ENCODE measurements at places on chromosomes 5 and 9.

- H3K27ac ChIP-seq = no peak overlapping the region
- no peaks in the 10 kb centered on the region for H3K36me3 ChIP-seq
- no peak overlapping the region for H3K4me3 ChIP-seq
- no peaks in the 10 kb centered on the region for H3K4me1 ChIP-seq
- no peaks in the 10 kb centered on the region for H3K27me3 ChIP-seq
- no peak for DNase-seq
These were observed 334.0 kb downstream of the ASTN2 start for GRCh38 chr9:117080765-117081390.

DNA sequence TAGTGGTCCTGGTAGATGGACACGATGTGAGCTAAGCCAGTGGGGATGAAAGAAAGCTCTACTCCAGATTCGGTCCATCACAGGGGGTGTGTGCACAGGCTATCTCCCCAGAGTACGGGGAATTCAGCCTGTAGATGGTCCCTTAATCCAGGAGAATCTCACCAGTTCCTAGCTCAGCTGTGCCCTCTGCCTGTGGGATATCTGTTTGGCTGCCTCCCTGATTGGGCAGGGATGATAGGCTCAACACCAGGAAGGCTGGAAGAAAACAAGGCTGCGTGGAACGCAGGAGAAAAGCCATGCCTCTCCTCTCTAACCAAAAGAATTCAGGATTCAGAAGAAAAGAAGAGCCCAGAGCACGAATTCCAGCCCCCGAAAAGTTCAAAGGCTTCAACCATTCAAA is 40.9 kb downstream of the VLDLR start:
- H3K27me3 ChIP-seq = no peaks in the 10 kb centered on the region
- no peak overlapping the region for H3K27ac ChIP-seq
- no peaks in the 10 kb centered on the region for H3K4me1 ChIP-seq
- no peak overlapping the region for H3K4me3 ChIP-seq

GRCh38 chr5:87195104-87195591 is 72.5 kb upstream of the RASA1 start:
- H3K36me3 ChIP-seq = no peaks in the 10 kb centered on the region
- DNase-seq = no peak
- no peaks in the 10 kb centered on the region for H3K27me3 ChIP-seq
- no peak overlapping the region for H3K4me3 ChIP-seq
- no peaks in the 10 kb centered on the region for H3K4me1 ChIP-seq

DNA sequence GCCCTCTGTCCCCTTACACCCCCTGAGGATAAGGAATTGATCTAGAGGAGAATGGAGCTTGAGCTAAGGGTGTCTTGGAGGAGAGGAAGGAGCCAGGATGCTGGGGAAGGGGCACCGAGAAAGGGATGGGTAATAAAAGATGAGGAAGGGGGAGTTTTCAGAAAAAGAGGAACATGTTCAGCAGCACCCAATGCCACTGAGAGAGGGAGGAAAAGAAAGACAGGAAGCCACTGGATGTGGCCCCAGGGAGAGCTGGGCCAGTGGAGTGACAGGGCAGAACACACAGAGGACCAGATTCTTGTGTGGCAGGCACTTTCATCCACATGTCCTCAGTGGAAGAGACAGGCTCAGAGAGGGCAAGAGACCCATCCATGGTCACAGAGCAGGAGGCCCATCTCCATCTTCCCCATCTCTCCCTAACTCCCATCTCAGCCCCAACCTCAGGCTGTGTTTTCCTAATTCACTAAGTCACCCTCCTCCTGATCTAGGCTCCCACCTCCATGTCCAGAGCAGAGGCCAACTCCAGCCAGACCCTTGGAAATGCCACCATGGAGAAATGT is 7.2 kb downstream of the PFN3 start:
- H3K27me3 ChIP-seq = peaks cover 17% of the 10 kb centered on the region
- no peak overlapping the region for H3K4me3 ChIP-seq
- no peaks in the 10 kb centered on the region for H3K36me3 ChIP-seq
- peaks cover 18% of the 10 kb centered on the region for H3K4me1 ChIP-seq

- H3K4me3 ChIP-seq = no peak overlapping the region
- no peak overlapping the region for H3K27ac ChIP-seq
- H3K27me3 ChIP-seq = no peaks in the 10 kb centered on the region
- no peak for DNase-seq
These were observed 1314.1 kb upstream of the C9orf72 start for GRCh38 chr9:28887188-28887884.

DNA sequence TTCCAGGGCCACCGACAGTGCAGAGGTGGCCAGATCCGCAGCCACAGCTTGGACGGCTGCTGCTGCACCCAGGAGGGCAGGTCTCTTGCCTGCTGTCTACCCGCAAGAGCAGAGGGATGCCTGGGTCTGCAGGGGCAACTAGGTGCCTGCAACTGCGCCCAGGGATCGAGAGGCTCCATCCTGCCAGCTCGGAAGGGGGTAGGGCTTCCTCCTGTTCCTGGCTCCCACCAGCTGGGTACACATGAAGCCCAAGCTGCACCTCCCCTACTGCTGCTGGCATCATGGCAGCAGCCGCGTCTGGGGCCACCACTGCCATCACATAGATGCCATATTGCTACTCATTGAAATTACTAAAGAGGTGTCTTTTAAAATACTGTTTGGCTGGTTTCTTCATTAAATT is 12.7 kb upstream of the PRR16 start:
- H3K4me1 ChIP-seq = no peaks in the 10 kb centered on the region
- no peaks in the 10 kb centered on the region for H3K27me3 ChIP-seq
- no peak for DNase-seq
- no peak overlapping the region for H3K4me3 ChIP-seq
- no peak overlapping the region for H3K27ac ChIP-seq

DNA sequence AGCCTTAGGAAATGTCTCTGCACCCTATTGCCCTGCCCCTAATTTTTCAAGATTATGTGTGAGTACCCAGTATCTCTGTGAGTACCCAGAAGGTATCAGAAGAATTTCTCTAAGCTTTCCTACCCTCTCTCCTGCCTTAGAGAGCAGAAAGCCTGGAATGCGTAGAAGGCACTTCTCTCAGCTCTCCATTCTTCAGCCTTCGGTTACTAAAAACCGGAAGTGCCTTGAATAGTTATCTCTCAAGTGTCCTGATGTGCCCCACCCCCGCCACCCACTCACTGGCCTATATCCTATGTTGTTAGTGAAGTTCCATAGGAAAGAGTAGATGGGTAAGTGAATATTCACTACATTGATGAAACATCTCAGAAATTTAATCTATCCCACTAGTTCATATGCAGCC is 210.7 kb upstream of the CDH10 start:
- no peak overlapping the region for H3K4me3 ChIP-seq
- DNase-seq = no peak
- no peak overlapping the region for H3K27ac ChIP-seq
- H3K4me1 ChIP-seq = no peaks in the 10 kb centered on the region
- no peaks in the 10 kb centered on the region for H3K36me3 ChIP-seq

- no peak overlapping the region for H3K4me3 ChIP-seq
- peaks cover 43% of the 10 kb centered on the region for H3K4me1 ChIP-seq
- H3K36me3 ChIP-seq = no peaks in the 10 kb centered on the region
- DNase-seq = no peak
- H3K27ac ChIP-seq = peak overlapping the region; percentile 84
- no peaks in the 10 kb centered on the region for H3K27me3 ChIP-seq
These were observed 88.9 kb downstream of the LIFR start for GRCh38 chr5:38467353-38468040.

- H3K4me3 ChIP-seq = no peak overlapping the region
- H3K4me1 ChIP-seq = no peaks in the 10 kb centered on the region
- no peaks in the 10 kb centered on the region for H3K36me3 ChIP-seq
These were observed 191.6 kb upstream of the CTNND2 start for GRCh38 chr5:12095808-12096281.

- no peak for DNase-seq
- no peaks in the 10 kb centered on the region for H3K36me3 ChIP-seq
- no peak overlapping the region for H3K27ac ChIP-seq
- H3K27me3 ChIP-seq = no peaks in the 10 kb centered on the region
- H3K4me3 ChIP-seq = no peak overlapping the region
- H3K4me1 ChIP-seq = peaks cover 1% of the 10 kb centered on the region
These were observed 179.9 kb downstream of the PCSK1 start for GRCh38 chr5:96253140-96253539.

DNA sequence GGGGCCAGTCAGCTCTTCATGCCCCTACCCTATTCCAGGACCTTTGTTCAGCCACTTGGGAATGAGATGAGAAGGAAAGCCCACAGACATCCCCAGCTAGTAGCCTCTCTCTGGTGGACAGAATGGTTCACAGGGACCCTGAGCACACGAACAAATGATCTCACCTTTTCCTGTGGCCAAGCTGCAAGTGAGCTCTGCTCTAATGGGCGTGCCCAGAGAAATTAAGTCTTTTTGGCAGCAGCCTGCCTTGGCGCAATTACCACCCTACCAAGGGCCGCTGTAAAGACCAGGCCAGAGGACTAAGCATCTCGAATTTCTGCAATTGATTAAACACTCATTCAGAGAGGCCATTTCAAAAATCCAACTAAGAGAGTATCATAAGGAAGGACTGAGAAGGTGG is 56.0 kb downstream of the WHRN start:
- no peaks in the 10 kb centered on the region for H3K27me3 ChIP-seq
- H3K27ac ChIP-seq = no peak overlapping the region
- H3K4me1 ChIP-seq = no peaks in the 10 kb centered on the region
- no peaks in the 10 kb centered on the region for H3K36me3 ChIP-seq

DNA sequence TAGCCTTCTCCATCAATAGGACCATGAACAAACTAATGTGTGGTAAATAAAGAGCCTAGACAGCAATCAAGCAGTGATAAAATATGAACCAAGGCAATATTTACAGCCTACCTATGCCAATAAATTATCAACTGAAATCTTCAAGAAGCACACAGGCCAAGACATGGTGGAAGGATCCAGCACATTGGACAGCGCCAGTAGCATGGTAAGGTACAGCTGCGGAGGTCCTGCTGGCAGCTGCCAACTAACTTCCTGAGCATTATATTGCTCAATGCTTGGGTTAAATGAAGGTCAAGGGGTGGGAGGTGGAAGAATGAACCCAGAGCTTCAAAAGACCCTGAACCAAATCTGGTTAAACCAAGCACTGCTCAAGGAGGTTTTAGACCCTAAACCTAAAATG is 16.5 kb upstream of the SPDL1 start:
- H3K4me3 ChIP-seq = no peak overlapping the region
- no peaks in the 10 kb centered on the region for H3K27me3 ChIP-seq
- no peaks in the 10 kb centered on the region for H3K36me3 ChIP-seq

DNA sequence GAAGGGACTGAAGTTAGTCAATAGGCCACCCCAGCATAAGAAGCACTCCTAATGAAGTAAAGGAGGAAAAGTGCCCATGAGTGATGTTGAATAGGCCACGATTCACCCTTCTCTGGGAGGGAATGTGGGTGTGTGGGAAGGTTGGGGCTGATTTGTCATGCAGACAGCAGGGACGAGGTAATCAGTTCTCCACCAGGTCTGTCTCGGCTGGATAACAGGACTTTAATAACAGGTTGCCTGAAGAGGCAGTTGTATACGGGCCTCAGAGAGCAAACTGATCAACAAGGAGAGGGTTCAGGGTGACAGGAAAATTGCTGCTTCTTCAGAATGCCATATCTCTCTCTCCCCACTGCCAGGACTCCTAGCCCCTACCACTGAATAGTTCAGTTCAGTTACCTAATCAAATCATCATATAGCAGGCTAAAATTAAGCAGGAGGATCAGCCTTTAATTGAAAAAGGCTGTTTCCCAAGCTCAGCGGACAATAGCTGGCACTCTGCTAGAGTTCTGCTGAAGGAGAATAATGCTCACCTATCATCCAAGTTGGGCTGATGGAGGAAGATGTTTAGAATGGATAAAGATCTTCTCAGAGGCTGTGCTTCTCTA is 43.6 kb upstream of the SMIM32 start:
- H3K36me3 ChIP-seq = no peaks in the 10 kb centered on the region
- H3K4me1 ChIP-seq = no peaks in the 10 kb centered on the region
- DNase-seq = no peak
- peaks cover 1% of the 10 kb centered on the region for H3K27me3 ChIP-seq
- H3K4me3 ChIP-seq = no peak overlapping the region
- H3K27ac ChIP-seq = no peak overlapping the region

GRCh38 chr5:82734347-82734746 is 342.8 kb downstream of the TMEM167A start:
- no peak overlapping the region for H3K4me3 ChIP-seq
- H3K27ac ChIP-seq = no peak overlapping the region
- H3K4me1 ChIP-seq = no peaks in the 10 kb centered on the region
- DNase-seq = no peak
- H3K27me3 ChIP-seq = no peaks in the 10 kb centered on the region
- no peaks in the 10 kb centered on the region for H3K36me3 ChIP-seq

GRCh38 chr5:32499261-32499660 is 54.7 kb upstream of the ZFR start:
- no peak overlapping the region for H3K4me3 ChIP-seq
- H3K4me1 ChIP-seq = peaks cover 4% of the 10 kb centered on the region
- DNase-seq = no peak
- no peaks in the 10 kb centered on the region for H3K36me3 ChIP-seq

DNA sequence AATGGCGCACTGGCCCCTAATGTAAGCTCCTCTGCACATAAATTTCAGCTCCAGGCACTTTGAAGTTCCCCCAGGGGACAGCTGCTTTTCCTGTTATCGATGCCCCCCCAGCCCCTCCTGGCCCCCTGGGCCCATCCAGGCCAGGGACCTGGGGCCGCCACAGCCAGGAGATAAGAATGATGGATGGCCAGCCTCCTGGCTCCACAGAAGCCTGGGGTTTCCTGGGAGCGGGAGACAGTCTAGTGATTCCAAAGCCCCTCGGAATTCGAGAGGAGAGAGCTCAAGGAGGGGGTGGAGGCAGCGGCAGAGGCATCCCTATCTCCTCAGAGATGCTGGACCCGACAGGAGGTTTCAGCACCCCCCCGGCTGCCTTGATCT is 98.4 kb upstream of the HAND1 start:
- H3K36me3 ChIP-seq = no peaks in the 10 kb centered on the region
- peaks cover 17% of the 10 kb centered on the region for H3K27me3 ChIP-seq
- H3K4me1 ChIP-seq = no peaks in the 10 kb centered on the region
- no peak overlapping the region for H3K27ac ChIP-seq
- H3K4me3 ChIP-seq = no peak overlapping the region

- H3K36me3 ChIP-seq = no peaks in the 10 kb centered on the region
- H3K4me3 ChIP-seq = no peak overlapping the region
- no peaks in the 10 kb centered on the region for H3K4me1 ChIP-seq
- H3K27ac ChIP-seq = no peak overlapping the region
- no peaks in the 10 kb centered on the region for H3K27me3 ChIP-seq
These were observed 298.0 kb upstream of the PTPRD start for GRCh38 chr9:10910779-10911178.

- DNase-seq = no peak
- no peak overlapping the region for H3K27ac ChIP-seq
- H3K36me3 ChIP-seq = no peaks in the 10 kb centered on the region
- peaks cover 14% of the 10 kb centered on the region for H3K4me1 ChIP-seq
- H3K4me3 ChIP-seq = no peak overlapping the region
These were observed 34.2 kb downstream of the ADAMTS2 start for GRCh38 chr5:179311091-179311470.

DNA sequence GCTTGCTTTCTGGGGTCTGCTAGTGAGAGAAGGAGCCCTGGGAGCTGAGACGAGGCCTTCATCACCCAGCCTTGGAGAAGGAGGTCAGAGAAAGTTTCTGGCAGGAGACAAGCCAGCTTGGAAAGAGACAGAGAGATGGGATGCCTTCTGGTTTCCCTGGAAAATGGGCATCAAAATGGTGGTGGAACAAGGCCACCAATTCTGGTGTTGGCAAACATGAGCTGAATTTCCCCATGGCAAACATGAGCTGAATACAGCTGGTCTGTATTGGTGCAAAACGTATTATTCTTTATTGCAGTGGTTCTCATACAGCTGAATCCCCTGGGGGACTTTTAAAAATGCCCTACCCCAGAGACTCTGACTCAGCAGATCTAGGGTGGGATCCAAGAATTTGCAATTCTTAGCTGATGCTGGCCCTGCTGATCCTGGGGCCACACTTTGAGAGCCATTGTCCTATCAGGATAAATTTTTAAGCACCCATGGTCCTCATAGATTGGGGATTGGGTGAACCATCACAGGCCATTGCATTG is 39.1 kb upstream of the S1PR3 start:
- no peak overlapping the region for H3K27ac ChIP-seq
- no peaks in the 10 kb centered on the region for H3K36me3 ChIP-seq
- no peaks in the 10 kb centered on the region for H3K27me3 ChIP-seq
- peaks cover 15% of the 10 kb centered on the region for H3K4me1 ChIP-seq
